ENCODE measurements at places on chromosomes 7 and 10. TPM values are rescaled to one million over a fixed set of nuclear protein-coding genes. Genes with fewer than 3 reads are reported as not detected.

The ADO gene
- total RNA-seq = 16.6 TPM

The FOXP2 gene
- total RNA-seq = 8.6 TPM

The RBM48 gene
- 8.3 TPM for total RNA-seq

The LIPN gene
- not detected for total RNA-seq

The TRIM74 gene
- total RNA-seq = not detected

The PSD gene
- total RNA-seq = under 0.01 TPM

The PLEKHS1 gene
- not detected for total RNA-seq

The SLC18A2 gene
- total RNA-seq = not detected

The ZMIZ2 gene
- total RNA-seq = 4.7 TPM

The PTN gene
- total RNA-seq = not detected

The PIP gene
- total RNA-seq = not detected

The GNAT3 gene
- not detected for total RNA-seq
